Activated CD4-positive, CD25-positive, alpha-beta regulatory T cell treated with anti-CD3 and anti-CD28 coated beads, Interleukin-2, amount 50 U/mL, for 72 hours (primary cell): ENCODE measurements at places on chromosomes 16 and 17.
A peak's percentile ranks its signal among the peaks of the same experiment; 100 is the strongest.

GRCh38 chr17:35890774-35891155 is 10.6 kb upstream of the CCL5 start:
- no peak for DNase-seq

- DNase-seq, result no peak
These were observed 46.4 kb upstream of the CDH13 start for GRCh38 chr16:82580298-82580890.

GRCh38 chr17:5877948-5878347 is 192.2 kb upstream of the WSCD1 start:
- no peak for DNase-seq

DNA sequence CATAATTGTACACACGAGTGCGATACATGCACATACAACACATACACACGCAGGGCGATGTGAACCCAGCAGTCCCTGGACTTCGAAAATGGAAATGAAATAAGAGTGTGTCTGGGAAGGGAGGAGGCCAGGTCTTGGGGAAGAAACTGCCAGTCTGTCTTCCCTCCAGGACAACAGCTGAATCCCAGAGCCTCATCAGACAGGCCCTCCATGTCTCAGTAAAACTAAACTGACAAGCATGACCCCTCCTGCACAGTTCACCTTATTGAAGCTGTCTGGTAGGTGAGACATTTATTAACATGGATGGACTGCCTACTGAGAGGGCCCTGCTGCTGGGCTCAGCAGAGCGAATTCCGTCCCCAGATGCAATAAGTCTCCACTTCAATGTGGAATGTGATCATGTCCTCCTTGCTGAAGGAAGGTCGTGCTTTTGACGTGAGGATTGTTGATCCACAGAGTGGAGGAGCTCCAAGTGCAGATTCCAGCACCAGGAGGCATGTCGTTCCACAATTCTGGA is 117.4 kb downstream of the SOX9 start:
- DNase-seq, result no peak

DNA sequence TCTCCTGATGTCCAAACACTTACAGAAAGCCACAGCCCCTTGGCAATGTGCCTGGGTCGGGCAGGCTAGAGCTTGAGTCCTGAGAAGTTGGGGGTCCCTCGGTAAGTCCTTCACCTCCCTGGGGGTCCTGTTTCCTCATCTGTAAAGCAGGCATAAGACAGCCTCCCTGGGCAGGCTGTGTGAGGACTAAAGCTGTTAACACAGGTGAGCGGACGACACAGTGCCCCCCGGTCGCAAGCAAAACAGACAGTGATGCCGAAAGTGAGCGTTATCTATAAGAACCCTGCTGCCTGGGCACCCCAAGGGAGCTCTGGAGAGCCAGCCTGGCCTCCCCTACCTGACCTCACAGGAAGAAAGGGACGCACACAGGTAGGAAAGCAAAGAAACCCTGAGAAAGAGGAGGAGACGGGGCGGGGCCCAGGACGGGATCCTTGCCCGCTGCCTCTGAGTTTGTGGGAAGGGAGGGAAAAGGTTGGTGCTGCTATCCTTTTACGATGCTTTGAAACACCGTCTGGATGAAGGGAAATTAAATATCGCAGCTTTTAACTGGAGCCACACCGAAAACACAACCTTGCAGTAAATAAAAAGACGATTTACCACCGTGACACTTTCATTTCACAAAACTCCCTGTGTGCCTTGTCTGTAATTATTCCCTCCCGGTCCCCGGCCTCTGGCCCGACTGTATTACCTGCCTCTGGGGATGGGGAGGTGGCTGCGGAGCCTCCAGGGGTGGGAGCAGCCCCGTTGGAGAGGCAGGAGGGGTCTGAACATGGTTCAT is 67.1 kb downstream of the ENGASE start:
- no peak for DNase-seq

- DNase-seq, result peak; percentile 29
These were observed 19.8 kb upstream of the FAM83G start for GRCh38 chr17:19024101-19025078.
